Fibroblast of skin of left biceps (primary cell): ENCODE measurements at places on chromosomes 3 and 15.

- DNase-seq = no peak
These were observed 237.3 kb downstream of the XXYLT1 start for GRCh38 chr3:195033531-195034091.

- no peak for DNase-seq
These were observed 129.1 kb downstream of the TPRA1 start for GRCh38 chr3:127461286-127461910.

DNA sequence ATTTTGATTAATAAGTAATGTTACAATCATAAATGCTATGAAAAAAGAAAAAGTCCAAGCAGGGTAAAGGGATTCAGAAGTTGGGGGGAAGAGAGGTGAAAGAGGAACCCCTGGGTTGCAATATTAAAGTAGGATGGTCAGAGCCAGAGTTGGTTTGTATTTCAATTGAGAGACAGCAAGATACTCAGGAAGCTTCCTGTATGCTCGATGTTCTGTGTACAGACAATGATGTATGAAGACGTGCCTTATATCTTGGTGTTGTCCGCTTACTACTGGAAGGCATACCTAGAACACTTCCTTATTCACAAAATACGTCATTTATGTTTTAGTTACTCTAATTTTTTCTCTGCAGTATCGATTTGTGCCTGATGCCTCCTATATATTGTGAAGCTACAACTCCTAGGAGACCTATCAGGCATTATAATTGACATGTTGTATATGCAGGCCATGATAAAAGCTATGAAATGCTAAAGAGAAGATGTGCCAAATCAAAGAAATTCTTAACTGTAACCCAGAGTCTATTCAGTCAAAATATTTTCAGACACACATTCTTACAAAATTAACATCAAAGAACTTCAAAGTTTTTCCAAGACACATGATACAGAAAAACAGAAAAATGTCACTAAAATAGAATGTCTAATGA lies 87.5 kb downstream of the TBL1XR1 start:
- DNase-seq = no peak

- DNase-seq = no peak
These were observed 113.6 kb downstream of the NEO1 start for GRCh38 chr15:73165844-73166243.

- DNase-seq = no peak
These were observed 16.2 kb downstream of the SPSB4 start for GRCh38 chr3:141067206-141067974.

DNA sequence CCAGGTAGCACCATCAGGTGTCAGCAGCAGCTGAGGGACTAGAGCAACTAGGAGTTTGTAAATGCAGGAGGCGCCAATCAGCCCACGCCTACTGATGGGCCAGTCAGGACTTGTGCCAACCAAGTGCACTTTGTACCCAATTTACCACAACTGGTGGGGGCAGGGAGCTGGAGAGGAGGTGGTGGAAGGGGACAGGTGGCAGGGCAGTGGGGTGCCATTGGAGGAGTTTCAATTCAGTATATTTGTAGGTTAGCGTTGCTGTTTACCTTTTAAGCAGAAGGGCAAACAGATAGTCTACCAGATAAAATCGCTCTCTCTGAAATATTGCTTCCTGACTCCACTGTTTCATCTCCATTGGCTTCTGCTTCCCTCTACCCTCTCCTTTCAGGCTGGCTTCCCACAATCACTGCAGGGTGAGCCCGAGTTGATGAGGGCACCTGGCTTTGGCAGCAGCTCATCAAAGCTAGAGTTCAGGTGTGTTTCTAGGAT lies 75.7 kb downstream of the TRIM69 start:
- DNase-seq = no peak

DNA sequence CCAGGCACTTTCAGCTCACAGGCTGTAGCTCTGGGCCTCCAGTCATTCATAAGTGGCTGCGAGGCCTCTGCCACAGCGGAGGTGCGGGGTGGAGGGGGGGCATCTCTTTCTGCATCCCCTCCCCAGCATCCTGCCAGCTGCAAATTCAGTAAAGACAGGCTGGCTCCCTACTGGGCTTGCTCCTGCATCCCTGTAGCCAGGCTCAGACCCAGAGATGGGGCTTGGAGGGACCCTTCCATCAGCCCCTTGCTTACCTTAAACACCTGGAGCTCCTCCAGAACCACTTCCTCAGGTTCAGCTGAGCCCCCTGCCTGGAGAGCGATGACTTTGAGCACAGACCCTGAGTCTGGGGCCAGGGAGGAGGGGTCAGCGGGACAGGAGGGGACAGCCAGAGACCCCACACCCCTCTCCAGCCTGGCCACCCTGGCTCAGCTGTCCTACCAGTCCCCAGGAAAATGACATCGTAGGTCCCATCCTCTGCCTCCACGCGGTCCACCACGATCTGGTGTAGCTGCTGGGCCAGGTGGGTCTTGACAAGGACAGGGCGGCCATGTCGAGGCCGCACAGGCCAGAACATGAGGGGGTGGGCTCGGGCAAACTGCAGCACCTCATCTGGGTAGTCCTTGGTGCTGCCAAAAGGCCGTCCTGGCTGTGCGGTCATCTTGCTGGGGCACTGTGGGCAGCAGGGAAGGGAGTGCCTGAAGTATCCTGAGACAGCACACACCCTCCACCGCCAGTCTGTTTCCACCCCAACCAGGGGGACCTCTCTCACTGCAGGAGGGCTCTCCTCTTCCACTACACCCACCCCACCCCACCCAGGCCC lies 5.3 kb downstream of the SEMA3G start:
- no peak for DNase-seq
